RCC 7860 (cell line): ENCODE measurements at places on chromosomes 12 and 14.
A peak's percentile ranks its signal among the peaks of the same experiment; 100 is the strongest.

DNA sequence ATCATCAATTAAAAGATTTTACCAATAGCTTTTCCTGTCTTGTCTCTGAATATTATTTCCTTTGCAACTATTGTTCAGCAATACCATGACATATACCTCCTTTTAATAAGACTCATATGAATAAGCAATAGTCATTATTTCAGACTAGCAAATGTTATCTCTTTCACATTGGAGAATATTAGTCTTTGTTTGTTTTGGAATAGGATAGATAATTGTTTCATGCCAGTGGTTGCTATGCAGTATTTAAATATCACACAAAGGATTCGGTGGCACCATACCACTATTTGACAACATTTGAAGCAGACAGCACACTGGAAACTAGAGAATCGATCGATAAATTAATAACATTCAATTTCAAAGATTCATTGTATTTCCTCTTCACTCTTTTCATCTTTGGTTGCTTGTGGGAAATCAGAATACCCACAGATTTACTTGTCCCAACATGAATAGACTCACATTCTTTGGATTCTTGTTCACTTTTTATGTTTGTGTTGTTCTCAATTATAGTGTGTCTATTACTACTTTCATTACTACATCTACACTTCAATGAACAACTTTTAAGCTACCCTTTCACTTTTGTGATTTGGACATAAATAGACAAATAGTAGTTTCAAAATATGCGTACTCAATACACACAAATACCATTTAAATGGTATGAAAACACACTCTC lies 42.7 kb upstream of the TBPL2 start:
- DNase-seq: no peak

DNA sequence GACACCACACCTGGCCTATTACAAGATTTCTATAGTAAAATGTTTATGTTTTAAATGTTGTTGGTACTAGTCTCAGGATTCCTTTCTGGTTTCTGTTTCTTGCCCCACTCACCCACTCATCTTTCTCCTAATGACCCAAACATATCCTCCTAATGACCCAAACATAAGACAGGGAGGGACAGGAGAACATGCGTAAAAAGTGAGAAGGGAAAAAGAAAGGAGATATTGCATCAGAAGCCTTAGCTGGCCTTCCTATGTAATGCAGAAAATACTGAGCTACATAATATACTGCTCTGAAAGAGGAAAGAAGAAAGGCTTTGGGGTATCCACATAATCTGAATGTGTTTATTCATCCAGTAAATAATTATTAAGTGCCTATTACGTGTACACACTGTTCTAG lies 104.6 kb upstream of the GPHB5 start:
- no peak for DNase-seq

DNA sequence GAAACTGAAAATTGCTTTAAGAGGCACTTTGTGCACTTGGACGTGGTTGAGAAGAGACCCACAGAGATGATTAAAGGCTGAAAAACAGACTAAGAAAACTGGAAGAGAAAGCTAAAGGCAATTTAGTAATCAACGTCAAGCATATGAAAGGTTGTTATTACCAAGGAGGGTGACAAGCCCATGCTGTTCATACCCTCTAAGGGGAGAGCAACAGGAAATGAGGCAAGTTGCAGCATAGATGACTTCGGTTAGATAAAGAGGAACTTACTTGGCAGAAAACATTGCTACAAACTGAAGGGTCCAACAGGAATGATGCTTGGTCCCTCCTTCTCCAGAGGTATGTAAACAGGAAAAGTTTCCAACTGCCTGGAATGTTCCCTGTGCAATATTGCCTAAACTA lies 107.8 kb downstream of the DUSP6 start:
- DNase-seq: no peak

GRCh38 chr14:90193925-90194324 lies 62.4 kb upstream of the PSMC1 start:
- DNase-seq: no peak

GRCh38 chr12:16833376-16834015 lies 227.5 kb upstream of the LMO3 start:
- no peak for DNase-seq

DNA sequence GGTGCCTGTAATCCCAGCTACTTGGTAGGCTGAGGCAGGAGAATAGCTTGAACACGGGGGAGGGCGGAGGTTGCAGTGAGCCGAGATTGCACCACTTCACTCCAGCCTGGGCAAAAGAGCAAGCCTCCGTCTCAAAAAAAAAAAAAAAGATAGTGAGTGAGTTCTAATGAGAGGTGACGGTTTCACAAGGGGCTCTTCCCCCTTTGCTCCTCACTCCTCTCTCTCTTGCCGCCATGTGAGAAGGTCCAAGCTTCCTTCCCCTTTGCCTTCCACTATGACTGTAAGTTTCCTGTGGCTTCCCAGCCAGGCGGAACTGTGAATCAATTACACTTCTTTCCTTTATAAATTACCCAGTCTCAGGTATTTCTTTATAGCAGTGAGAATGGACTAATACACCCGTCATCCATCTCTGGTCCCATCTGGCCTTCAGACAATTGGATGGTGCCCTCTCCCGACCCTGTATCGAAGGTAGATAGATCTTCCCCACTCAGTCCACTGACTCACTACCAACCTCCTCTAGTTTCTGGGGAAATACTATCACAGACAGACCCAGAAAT lies 27.0 kb upstream of the RCOR1 start:
- DNase-seq: no peak

DNA sequence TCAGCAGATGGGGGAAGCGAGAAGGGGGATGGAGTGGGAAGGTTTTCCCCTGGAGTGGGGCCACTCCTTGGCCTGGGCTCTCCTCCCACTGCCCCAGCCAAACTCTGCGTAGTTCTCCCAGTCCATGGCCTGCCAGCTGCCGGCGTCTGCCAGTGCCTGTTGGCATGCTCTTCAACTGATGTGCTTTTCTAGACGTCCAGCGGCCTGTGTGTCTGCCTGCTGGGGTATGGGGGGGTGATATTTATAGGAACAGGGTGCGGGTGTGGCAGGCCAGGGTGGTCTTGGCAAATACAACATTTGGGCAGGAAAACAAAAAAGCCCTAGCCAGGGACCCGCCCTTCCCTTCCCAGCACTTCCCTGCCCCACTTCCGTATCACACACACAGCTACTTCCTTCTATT lies 786.3 kb upstream of the NOVA1 start:
- DNase-seq: no peak

- no peak for DNase-seq
Observed at GRCh38 chr14:94282991-94283723, 9.9 kb downstream of the SERPINA10 start.

DNA sequence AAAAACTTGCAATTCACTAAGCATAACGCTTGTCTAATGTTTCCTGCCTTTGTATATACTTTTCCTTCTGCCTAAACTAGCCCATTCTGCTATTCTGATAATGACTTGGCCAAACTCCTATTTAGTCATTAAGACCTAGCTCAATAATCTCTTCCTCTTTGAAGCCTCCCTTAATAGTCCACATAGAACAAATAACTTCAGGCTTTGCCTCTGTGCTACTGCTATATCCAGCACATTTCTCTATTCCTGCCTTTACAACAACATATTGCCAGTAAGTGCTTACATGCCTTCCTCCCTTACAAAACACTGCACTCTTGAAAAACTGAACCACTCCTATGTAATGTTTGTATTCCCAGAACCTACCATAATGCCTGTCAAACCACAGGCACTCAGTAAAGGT lies 13.8 kb downstream of the PRICKLE1 start:
- no peak for DNase-seq

- peak; percentile 26 for DNase-seq
Observed at GRCh38 chr12:106841510-106842302, 67.2 kb downstream of the RIC8B start.

- DNase-seq: no peak
Observed at GRCh38 chr12:128644664-128645296, 179.0 kb downstream of the SLC15A4 start.

- DNase-seq: no peak
Observed at GRCh38 chr12:11863478-11863906, 207.2 kb upstream of the BCL2L14 start.

- DNase-seq: no peak
Observed at GRCh38 chr14:100837805-100838350, 12.0 kb downstream of the MEG3 start.

DNA sequence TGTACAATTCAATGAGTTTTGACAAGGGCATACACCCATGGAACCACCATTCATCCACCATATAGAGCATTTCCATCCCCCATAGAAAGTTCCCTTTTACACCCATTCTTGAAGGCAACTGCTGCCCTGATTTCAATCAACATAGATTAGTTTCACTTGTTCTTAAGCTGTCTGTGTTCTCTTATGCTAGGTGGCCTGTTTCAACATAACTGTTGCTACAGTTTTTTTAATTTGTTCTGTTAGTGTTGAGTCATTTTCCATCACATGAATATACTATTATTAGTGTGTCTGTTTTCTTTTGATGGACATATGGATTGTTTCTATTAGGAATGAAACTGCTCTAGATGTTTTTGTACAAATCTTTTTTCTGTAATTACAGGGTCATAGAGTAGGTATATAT lies 123.4 kb downstream of the PTPRQ start:
- DNase-seq: no peak

GRCh38 chr12:112518365-112518735 lies 99.6 kb downstream of the PTPN11 start:
- no peak for DNase-seq

GRCh38 chr14:66070542-66071319 lies 415.4 kb upstream of the CCDC196 start:
- no peak for DNase-seq

- no peak for DNase-seq
Observed at GRCh38 chr14:39229222-39229543, 4.5 kb upstream of the MIA2 start.

GRCh38 chr12:102350070-102350469 lies 130.3 kb downstream of the IGF1 start:
- DNase-seq: no peak

DNA sequence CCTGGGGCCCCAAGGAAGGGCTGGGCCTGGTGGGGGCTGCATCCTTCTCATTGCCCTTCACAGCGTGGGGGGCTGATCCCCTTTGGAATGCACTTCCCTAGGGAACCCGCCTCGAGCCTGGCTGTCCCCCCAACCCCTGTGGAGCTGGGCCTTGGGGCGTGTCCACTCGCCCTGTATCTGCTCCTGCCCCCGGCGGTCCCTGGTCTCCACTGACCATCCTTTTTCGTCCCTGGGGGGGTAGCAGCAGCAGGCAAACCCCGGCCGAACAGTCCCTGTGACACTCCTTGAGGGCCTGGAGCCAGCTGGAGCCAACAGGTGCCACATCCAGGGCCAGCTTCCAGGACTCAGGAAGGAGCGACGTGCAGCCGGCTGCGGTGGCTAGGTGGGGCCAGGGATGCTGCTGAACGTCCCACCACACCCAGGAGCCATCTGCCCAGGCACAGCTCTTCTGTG lies 9.4 kb upstream of the GPR132 start:
- DNase-seq: no peak

GRCh38 chr14:64704143-64704742 lies at the start of gene PLEKHG3:
Gene PLEKHG3, plus strand, starts transcription at chr14:64704424. Its CDS starts 23,208 bp downstream, at chr14:64727632.
- peak; percentile 66 for DNase-seq
